ENCODE measurements at places on chromosomes 11 and 22.

- no peak for DNase-seq
These were observed 191.1 kb upstream of the KIRREL3 start for GRCh38 chr11:127191689-127192088.

- DNase-seq = no peak
These were observed 310.7 kb upstream of the NCAM1 start for GRCh38 chr11:112650527-112650926.

DNA sequence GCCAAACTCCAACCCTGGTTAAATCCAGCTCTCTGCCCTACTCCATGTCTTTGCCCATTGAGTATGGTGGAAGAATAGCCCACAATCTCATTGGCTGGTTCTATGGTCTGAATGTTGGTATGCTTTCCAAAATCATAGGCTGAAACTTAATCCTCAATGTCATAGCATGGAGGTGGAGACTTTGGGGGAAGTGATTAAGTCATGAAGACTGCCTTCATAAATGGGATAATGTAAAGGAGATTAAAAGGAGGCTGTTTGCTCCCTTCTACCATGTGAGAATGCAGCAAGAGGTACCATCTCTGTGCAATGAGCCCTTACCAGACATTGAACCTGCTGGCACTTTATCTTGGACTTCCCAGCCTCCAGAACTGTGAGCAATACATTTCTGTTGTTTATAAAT lies 54.4 kb upstream of the FDX1 start:
- no peak for DNase-seq

GRCh38 chr11:94844031-94844430 lies 75.9 kb downstream of the AMOTL1 start:
- DNase-seq = no peak

DNA sequence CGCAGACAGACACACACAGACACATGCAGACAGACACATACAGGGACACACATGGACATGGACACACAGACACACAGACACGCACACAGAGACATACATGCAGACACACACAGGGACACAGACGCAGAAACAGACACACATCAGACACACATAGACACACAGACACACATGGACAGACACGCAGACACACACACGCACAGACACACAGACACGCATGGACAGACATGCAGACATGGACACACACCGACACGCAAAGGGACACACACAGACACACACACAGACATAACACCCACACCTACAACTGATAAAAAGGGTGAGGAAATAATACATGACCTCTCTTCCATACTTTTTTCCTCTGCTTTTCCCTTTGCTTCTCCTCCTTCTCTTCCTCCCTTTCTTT lies 146.2 kb downstream of the HIPK3 start:
- no peak for DNase-seq

GRCh38 chr11:134038897-134039470 lies 29.9 kb upstream of the JAM3 start:
- DNase-seq = no peak

- DNase-seq = no peak
These were observed 120.2 kb downstream of the TRIM29 start for GRCh38 chr11:120017582-120018150.

GRCh38 chr11:9005087-9005486 lies 1.3 kb upstream of the NRIP3 start:
- DNase-seq = no peak

- DNase-seq = no peak
These were observed 18.0 kb downstream of the PHLDA2 start for GRCh38 chr11:2911088-2911784.

- no peak for DNase-seq
These were observed 2.0 kb downstream of the CSRP3 start for GRCh38 chr11:19199771-19200170.

GRCh38 chr22:50688448-50688847 lies 15.8 kb downstream of the SHANK3 start:
- no peak for DNase-seq

- no peak for DNase-seq
These were observed 33.8 kb upstream of the CCDC188 start for GRCh38 chr22:20184501-20185165.

DNA sequence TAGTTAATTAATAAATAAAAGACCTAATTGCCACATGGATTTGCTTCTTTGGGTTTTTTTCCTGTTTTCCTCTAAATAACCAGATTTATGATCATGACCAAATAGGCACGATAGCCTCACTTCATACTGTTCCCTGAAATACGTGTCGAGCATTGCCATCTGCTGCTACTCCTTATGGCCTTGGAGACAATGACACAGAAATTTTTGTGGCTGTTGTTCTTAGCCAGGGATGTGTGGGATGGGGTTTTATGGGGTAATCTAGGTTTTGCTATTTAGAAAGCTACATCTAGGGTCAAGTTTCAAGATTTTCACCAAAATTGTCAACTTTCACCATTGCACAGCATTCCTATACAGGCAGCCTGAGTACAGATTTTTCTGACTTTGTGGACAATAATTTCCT lies 145.2 kb downstream of the DBX1 start:
- DNase-seq = no peak

DNA sequence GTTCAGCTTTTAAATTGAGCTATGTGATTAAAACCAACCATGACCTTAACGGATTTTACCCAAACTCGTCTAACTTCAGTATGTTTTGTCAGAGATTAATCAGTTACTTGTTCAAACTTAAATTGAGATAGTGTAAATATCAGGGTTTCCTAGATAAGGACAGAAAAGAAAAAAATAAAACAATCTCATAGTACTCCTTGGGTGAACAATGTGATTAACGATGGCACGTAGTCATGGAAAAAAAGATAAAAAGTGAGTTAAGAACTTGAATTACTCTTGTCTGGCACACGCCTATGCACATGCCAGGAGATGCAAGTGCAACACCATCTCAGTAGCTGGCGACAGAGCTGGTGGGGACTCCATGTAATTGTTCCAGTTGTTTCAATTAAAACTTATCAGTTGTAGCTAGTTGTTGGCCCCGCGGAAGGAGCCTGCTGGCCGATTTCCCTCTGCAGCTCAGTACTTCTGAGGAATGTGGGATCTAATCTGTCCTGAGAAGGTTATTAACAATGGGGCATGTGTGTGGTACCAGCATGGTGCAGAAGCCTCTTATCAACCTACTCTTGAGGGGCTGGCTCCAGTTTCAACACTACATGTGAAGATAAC lies 3.0 kb downstream of the RASSF10 start:
- DNase-seq = no peak

GRCh38 chr22:26304730-26305129 lies 124.3 kb upstream of the ASPHD2 start:
- no peak for DNase-seq

DNA sequence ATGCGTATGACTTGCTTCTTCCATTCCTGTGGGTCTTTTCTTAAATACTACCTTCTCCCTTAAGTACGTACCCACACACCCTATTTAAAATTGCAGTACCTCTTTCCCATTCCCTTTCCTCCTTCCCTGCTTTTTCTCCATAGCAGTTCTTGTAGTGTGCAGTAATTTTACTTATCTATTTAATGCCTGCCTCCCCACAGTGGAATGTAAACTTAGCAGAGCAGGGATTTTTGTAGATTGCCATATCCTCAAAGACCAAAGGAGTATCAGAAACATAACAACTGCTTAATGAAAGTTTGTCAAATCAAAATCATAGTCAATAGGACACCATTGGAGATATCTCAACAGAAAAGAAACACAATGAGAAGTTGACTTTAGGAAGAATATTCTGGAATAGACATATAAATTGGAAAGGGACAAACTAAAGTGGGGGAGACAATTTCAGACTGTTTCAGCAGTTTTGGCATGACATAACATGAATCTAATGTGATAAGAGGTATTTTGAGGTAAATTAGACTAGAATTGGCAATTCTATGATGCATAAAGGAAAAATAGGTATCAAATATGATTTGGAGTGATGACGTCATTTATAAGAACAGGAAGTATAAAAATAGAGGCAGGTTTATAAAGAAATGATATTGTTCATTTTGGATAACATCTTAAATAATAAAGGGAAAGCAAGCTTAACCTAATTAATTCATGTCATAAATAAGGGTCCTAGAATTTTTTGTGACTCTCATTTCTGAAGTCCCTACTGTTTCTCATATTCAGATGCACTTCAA lies 188.4 kb downstream of the SOX6 start:
- no peak for DNase-seq

All from CD4-positive, alpha-beta T cell (primary cell).